Stimulated activated CD4-positive, alpha-beta T cell treated with anti-CD3 and anti-CD28 coated beads, Interleukin-1b, Interleukin-23, amount 100 ng/mL, for 24 hours (primary cell): ENCODE measurements at places on chromosomes 16 and 17.

GRCh38 chr17:37813751-37814150, 68.9 kb upstream of the HNF1B start:
- no peak for DNase-seq

DNA sequence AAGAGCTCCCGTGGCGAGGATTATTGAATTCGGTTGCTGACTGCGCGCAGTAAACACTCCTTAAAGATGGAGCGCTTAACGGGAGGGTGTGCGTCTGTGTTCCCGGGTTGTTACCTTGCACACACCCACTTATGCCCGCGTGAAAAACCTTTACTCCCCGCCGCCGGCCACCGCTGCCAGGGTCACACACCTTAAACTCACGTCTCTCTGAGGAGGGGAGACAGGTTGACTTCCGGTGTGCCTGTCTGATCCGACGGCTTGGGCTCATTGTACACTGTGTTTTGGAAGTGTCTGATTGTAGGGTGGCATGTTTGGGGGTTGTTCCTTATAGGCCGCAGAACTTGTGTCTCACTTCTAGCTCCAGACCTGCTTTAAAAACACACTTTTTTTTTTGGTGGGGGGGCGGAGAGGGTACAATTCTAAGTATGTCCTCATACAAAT, 66.8 kb downstream of the KPNA2 start:
- DNase-seq, result no peak

- no peak for DNase-seq
Measured at GRCh38 chr17:83194186-83194561, 114.8 kb downstream of the METRNL start.

DNA sequence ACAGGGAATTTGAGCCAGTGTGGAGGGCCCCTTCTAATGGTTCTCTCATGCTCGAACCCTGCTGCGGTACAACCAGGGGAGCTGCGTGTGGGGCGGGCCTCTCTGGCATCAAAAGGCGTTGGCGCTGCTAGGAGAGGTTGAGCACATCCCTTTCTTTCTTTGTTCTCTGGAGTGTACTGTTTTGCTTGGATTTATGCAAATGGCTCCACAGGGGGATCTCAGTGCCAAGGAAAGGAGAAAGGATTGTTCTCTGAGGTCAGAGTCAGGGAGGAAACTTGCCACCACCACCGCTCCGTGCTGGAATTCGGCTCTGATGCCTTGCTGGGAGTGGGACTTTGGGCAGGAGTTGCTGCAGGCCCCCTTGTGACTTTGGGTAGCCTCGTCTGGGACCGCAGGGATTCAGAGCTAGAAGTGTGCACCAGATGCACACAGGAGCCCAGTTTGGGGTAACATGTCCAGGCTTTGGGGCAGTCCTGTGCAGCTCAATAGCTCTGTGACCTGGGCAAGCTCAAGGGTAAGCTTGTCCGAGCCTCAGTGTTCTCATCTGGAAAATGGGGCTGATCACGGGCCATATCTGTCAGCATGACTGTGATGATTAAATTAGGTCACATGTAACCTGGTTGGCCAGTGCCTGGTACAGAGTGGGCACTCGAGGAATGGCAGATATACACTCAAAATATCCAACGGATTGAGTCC, 353.0 kb upstream of the EEF2KMT start:
- DNase-seq, result no peak

- no peak for DNase-seq
Measured at GRCh38 chr17:40436636-40437035, 6.6 kb upstream of the IGFBP4 start.

GRCh38 chr17:69961501-69962145, 113.4 kb upstream of the KCNJ16 start:
- DNase-seq, result no peak

DNA sequence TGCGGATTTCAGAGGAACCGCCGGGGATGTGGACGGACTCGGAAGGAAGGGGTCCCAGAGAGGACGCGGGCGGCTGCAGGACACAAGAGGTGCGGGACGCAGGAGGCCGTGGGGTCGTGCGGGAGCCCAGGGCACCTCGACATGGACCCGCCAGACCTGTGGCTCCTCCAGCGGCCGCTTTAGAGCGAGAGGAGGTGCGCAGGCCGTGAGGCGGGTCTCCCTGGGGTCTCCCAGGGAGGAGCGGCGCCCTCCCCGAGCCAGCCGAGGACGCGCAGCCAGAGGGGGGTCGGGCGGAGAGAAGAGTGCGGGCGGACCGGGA, 6.8 kb upstream of the FLYWCH1 start:
- no peak for DNase-seq

- no peak for DNase-seq
Measured at GRCh38 chr16:4604401-4604800, 10.3 kb downstream of the UBALD1 start.

DNA sequence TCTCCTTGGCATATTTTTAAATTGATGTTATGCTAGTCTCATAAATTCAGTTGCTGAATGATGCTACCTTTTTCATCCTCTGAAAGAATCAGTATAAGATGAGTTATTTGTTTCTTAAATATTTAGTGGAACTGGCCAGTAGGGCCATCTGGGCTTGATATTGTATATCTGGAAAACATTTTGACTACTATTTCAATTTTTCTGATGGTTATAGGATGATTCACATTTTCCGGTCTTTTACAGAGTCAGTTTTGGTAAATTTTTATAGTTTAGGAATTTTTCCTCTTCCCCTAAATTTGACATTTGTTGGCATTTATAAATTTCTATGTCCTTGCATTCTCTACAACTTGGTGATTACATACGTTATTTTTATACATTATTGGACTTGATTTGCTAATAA, 296.3 kb upstream of the AXIN2 start:
- no peak for DNase-seq

DNA sequence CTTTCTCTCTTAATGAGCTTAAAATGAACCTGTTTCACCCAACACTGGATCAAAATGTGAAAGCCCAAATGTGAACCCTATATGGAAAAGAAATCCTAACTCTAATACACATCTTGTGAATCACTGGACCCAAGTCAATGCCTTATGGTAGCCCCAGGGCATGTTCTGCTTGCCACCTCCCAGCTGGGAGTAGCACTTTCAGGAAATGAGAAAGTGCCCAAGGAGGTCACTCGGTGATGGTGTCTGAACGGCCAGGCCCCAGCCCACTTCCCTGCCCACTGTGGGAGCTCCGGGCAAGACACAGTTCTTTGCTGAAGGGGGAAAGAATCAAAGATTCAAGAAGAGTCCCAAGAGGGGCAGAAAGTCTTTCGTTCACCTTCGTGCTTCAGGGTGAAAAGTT, 46.1 kb downstream of the GTF3C1 start:
- DNase-seq, result no peak

DNA sequence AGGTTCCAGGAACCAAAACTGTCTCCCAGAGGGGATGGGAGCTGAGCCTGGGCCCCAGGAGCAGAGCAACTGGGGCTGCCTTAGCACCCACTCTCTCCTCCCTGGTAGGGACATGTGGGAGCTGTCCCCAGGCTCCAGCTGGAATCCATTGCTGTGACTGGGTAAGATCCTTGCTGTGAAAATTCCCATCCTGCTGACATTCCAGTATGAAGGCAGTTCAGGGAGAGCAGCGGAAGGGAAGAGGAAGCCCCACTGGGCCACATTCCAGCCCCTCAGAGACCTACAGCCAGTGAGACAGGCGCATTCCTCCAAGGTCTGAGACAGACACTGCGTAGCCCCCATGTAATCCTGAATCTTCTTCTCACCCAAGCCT, 24.2 kb downstream of the MYO18A start:
- no peak for DNase-seq

GRCh38 chr16:5509794-5510193, 412.2 kb upstream of the EEF2KMT start:
- DNase-seq, result no peak

- no peak for DNase-seq
Measured at GRCh38 chr16:89955001-89955685, 6.6 kb downstream of the DEF8 start.

- DNase-seq, result no peak
Measured at GRCh38 chr17:38451840-38452529, 23.7 kb downstream of the ARHGAP23 start.

DNA sequence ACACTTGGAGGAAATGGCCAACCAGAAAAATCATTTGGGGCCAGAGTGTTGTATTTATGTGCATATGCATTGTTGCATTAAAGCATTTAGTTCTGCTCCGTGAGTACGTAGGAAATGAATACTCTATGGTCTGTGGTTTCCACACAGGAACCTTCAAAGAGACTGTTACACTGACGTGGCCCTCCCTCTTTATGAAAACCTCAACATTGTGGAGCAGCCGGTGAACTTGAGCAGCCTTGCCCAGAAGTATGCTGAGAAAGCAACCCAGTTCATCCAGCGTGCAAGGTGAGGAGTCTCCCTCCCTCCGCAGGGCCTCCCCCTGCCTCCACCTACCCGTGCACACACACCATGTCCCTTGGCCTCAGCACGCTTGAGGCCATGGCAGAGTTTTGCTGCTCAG, 65.2 kb downstream of the ARSG start:
- peak; percentile 45 for DNase-seq

- no peak for DNase-seq
Measured at GRCh38 chr16:25157271-25157875, 45.8 kb downstream of the LCMT1 start.

- no peak for DNase-seq
Measured at GRCh38 chr16:81902025-81902424, 109.2 kb downstream of the SDR42E1 start.

DNA sequence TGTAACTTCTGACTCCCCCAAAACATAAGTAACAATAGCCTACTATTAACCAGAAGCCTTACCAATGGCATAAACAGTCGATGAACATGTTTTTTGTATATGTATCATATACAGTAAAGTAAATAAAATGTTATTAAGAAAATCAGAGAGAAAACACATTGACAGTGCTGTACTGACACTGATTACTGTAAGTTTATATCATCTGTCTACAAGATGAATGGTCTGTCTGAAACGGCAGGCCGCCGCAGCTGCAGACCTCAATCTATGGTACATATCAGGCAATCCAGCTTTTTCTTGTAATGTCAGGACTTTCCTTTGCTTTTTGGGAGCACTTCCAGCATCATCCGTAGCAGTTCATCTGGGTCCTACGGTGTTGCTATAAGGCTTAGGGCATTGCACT, 44.2 kb upstream of the RPH3AL start:
- DNase-seq, result no peak
